Stimulated activated CD4-positive, alpha-beta T cell treated with anti-CD3 and anti-CD28 coated beads, Interleukin-12 subunit alpha, Interleukin-12 subunit beta, amount 100 ng/mL, for 4 hours (primary cell): ENCODE measurements at places on chromosomes 1 and 21.

DNA sequence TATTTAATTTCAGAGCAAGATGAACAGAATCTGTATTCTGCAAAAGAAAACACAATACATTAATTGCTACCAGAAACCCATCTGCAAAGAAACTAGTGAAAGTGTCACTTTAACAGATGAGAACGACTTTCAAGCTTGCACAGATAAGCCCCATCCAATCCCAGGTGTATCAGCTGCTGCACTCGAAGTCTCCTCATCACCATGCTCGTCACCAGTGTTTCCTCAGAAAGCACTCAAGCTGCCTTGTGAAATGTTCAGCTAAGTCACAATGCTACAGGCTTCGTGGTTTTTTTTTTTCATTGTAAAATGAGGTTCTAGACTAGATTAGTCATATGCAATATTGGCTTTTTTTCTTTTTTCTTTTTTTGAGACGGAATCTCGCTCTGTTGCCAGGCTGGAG is 3.3 kb upstream of the TOMM20 start:
- no peak for DNase-seq

- no peak for DNase-seq
These were observed 184.9 kb upstream of the ATP1B1 start for GRCh38 chr1:168921629-168922028.

DNA sequence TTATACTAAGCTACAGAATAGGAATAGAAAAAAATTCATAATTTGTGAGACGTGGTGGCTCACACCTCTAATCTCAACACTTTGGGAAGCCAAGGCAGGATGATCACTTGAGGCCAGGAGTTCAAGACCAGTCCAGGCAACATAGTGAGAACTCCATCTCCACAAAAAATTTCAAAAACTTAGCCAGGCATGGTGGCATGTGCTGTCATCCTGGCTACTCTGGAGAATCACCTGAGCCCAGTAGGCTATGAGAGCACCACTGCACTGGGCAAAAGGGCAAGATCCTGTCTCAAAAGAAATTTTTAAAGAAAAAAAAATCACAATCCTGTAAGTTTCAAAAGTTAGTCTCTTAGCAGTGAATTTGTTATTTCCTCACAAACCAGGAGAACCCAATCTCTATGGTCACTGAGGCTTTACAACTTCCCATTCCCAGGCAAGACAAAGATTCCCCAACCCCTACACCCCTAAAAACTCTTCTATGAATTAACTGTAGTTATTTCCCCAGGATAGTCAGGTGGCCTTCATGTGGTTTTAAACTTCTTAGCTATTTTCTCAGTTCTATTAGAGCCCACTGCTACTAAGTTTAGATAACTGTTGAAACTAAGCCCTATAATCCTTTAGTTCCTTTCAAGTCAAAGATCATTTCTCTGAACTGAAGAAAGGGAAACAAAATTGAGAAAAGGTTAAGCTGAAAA is 74.5 kb downstream of the FOXJ3 start:
- no peak for DNase-seq

GRCh38 chr1:110234691-110235090 is 24.6 kb downstream of the KCNC4 start:
- DNase-seq = no peak

DNA sequence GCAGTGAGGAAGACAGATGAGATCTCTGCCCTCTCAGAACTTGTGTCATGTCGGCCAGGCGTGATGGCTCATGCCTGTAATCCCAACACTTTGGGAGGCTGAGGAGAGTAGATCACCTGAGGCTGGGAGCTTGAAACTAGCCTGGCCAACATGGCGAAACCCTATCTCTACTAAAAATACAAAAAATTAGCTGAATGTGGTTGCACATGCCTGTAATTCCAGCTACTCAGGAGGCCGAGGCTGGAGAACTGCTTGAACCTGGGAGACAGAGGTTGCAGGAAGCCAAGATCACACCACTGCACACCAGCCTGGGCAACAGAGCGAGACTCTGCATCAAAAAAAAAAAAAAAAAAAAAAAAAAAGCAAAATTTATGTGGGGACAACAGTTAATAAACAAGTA is 40.9 kb upstream of the RALGPS2 start:
- no peak for DNase-seq

- DNase-seq = no peak
These were observed 34.9 kb upstream of the GADD45A start for GRCh38 chr1:67650061-67650460.

GRCh38 chr1:27979151-27979858 is 19.5 kb downstream of the XKR8 start:
- DNase-seq = no peak

- DNase-seq = no peak
These were observed 30.5 kb downstream of the TBCE start for GRCh38 chr1:235397733-235398132.

DNA sequence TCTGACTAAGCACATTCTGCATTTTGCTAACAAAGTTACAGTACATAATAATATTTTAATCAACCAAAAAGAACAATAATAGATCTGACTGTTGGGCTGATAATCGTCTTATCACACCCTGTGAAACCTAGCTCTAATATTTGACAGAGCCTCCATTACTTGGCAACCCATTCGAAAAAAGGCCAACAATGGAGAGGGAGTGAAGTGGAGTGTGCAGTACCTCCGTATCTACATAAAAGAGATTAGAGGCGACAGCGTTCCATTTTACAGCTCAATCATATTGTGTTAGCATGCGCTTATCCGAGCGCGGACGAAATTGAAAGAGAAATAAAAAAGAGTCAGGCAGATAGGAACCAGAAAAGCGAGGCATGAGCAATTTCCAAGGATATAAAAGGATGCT is 137.3 kb upstream of the USH2A start:
- DNase-seq = no peak

DNA sequence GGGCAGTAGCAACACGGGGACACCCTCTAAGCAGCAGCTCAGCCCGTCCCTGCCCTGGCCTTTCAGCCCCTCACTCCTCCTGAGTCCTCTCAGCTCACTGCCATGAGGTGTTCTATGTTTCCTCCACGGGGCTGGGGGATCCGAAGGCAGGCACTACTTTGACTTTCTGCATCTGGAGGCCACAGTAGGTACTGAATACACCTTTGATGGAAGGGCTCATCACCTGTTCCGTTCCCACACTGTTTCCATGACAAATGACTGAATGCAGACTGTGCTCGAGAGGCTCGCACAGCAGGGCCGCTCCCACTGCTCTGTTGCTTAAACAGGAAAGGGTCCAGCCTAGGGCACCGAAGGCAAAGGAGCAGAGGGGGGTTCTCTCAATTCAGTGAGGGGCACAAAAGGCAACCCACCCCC is 77.6 kb upstream of the DNAH14 start:
- no peak for DNase-seq

- no peak for DNase-seq
These were observed 139.9 kb upstream of the B3GALT2 start for GRCh38 chr1:193326296-193326695.

GRCh38 chr1:66035616-66036245 is 243.0 kb downstream of the PDE4B start:
- no peak for DNase-seq
